AG08396 (cell line): ENCODE measurements at places on chromosomes 2 and 18.

DNA sequence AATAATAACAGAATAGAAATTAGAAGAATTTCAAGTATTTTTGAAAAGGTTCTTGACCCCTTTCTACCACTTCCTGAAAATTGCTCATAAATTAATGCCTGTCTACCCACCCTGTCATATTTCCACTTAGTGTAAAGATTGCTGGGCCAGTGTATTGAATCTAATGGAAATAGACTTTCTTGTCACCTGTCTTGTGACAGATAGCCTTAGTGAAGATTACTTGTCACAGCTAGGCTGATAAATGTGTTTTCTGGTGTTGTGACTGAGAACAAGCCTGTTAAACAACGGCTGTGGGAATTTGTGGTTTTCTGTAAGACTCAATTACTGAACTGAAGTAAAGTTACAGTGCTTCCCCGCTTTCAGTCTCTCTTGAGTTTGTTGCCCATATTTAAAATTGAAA is 37.0 kb downstream of the PIK3C3 start:
- DNase-seq = no peak

DNA sequence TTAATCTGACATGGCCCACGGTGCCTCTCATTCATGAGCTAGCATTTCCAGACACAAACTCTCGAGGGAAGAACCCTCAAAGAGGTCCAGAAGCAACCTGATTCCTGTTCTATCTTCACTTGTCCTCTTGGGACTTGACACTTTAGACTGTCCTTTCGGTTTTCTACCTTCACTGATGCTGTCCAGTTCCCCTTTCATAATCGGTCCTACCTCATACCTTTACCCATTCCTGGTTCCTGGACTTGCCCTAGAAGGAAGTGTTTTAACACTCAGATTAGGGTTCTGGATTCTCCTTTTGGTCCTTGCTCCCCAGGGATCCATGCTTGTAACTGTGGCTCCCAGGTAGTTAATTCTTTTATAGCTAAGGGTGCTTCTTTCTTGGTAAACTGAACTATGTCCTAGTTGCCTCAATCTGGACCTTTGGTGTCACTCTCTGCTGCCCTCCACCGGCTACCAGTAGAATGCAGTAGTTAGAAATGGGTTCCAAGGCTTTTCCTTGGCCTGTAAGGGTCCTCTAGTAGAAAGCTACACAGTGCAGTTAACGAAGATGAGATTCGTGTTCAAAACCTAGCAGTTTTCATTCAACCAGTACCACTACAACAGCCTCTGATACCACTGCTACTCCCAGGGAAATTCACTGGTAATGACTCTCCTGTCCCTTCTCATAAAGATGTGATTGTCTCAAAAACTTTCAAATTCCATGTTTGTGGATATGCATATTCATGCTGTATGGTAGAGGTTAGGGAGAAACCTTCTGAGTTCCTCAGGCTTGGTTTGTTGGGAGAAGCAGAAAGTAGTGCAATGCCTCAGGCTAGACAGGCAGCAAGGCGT is 178.1 kb upstream of the CYP26B1 start:
- DNase-seq = peak; percentile 13

- no peak for DNase-seq
Observed at GRCh38 chr2:67564076-67564475, 166.9 kb downstream of the ETAA1 start.

DNA sequence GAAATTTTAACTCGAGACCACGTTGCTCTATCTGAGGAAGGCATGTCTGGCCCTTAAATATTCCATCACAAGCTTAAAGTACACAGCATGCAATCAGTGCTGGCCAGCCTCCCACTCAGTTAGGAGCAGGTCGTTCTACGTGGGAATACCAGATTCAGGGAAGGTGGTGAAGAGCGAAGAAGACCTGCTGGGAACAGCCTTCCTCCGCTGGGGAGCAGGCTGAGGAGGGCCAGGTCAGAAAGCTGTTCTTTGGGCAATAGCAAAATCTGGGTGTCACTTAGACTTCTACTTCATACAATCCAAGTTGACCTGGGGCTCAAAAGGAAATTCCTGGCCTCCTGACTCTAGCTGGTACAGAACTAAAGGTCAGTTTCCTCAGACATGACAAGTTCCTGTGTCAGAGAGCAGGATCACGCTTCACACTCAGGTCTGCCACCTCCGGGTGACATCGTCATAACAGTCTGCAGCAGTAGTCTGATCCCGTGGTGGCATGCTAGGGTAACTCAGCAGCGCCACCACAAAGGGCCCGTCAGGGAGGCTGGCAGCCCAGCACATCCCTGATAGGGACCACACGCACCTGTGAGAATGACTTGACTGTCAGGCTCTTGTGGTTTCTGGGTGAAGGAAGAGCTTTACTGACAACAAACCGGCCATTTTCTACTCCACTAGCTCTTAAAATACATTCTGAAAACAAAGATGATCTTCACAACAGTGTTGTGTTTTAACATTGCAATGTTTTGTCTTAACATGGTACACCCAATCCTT is 35.2 kb upstream of the NAPG start:
- no peak for DNase-seq

DNA sequence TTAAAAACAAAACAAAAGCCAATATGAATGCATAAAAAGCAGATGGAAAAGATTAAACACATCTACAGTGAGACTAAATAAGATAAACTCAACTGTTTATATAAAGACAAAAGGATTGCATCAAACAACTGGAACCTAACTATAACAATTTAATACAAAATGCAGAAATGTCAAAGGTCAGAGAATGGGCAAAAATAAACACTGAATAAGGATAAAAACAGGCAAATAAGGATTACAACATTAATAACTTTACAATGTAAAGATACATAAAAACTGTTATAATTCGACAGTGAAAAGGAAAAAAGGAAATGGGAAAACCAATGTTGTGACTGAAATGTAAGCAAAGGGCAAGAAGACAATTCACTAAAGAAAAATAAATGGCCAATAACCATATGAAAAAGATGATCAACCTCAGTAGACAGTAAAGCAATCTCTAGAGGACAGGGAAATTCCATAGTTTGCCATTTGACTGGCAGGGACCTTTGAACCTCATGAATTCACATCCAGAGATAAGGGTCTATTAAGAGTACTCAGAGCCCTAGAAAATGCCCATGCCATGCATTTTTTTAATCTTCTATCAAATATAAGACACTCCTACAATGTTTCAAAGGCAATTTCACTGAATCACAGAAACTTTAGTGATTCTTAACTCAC is 83.7 kb downstream of the TMEM131 start:
- no peak for DNase-seq

DNA sequence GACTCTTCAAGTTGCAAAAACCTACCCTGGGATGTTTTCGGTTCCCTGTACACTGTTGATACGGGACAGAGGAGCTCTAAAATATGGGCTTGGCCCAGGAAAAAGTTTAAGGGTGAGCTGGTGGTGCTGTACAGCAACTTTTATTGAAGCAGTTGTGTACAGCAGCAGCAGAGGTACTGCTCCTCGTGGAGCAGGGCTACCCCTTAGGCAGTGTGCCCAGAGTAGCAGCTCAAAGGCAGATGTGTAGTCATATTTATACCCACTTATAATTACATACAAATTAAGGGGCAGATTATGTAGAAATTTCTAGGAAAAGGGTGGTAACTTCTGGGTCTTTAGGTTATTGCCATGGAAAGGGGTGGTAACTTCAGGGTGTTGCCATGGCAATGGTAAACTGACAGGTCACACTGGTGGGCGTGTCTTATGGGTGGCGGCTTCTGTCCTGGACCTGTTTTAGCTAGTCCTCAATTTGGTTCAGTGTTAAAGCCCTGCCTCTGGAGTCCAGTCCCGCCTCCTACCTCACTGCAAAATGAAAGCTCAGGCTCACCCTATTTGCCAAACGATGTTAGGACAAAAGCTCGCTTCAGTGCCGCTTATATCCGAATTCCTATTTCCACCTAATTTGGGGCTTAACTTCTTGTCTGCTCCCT is 203.2 kb downstream of the ETAA1 start:
- DNase-seq = no peak

DNA sequence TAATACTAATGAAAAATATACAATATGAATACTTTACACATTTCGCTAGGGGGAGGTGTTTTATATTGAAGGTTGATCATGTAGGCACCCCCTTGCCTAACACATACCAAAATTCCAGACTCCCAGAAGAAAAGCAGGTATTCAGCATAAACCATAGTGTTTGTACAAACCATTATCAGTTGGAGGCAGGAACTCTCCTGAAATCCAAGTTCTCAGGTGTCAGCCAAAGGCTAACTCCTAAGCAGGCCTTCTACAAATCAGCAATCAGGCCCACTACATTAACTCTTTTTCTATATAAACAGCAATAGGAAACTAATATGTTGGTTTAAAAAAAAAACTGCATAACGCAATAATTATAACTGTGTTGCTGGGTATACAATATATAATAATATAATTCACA is 44.5 kb downstream of the MAP3K2 start:
- DNase-seq = no peak

DNA sequence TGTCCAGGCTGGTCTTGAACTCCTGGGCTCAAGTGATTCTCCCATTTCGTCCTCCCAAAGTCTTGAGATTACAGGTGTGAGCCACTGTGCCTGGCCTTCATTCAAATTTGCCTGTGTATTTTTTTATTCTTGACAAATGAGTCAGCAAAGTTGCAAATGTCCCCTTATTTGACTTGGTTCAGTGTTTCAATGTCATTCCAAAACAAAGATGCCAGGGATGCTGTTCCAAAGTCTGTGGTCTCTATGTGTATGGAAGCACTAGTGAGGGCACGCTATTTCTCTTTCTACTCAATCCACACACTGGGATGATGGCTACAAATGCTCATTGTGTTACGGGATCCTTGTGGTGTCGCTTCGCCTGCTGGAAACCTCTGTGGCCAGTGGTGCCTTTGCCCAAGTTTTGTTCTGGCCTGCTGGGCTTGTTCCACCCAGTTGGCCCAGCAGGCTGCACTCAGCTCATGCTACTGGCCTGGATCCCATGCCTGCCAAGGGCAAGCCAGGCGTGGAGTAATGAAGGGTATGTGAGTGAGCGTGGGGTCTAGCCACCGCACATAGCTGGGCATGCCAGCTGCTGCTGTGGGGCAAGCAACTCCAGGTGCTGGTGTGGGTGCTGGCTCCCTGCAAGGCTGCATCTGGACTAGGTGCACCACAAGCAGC is 35.6 kb downstream of the FBXO48 start:
- DNase-seq = no peak

- DNase-seq = peak; percentile 7
Observed at GRCh38 chr2:137208431-137208891, 443.1 kb downstream of the THSD7B start.

- DNase-seq = peak; percentile 39
Observed at GRCh38 chr2:177604271-177605065, 211.9 kb downstream of the AGPS start.

GRCh38 chr2:57962861-57963260 is 83.7 kb upstream of the VRK2 start:
- no peak for DNase-seq

- DNase-seq = peak; percentile 21
Observed at GRCh38 chr18:55018602-55019001, 59.3 kb upstream of the CCDC68 start.

DNA sequence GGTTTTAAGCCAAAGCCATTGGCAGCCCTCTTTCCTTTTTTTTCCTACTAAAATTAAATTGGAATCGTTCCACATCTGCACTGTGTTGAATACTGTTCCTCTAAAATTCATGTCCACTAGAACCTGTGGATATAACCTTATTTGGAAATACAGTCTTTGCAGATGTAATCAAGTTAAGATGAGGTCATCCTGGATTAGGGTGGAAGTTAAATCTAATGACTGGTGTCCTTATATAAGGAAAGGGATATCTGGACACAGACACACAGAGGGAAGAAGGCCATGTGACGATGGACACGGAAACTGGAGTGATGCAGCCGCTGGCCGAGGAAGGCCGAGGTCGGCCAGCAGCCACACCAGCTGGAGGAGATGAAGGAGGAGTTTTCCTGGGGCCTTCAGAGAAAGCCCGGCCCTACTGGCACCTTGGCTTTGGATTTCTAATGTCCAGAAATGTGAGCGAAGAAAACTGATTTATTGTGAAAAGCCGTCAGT is 49.4 kb downstream of the LONRF2 start:
- DNase-seq = no peak

- DNase-seq = no peak
Observed at GRCh38 chr2:88613921-88614320, 13.3 kb downstream of the EIF2AK3 start.

DNA sequence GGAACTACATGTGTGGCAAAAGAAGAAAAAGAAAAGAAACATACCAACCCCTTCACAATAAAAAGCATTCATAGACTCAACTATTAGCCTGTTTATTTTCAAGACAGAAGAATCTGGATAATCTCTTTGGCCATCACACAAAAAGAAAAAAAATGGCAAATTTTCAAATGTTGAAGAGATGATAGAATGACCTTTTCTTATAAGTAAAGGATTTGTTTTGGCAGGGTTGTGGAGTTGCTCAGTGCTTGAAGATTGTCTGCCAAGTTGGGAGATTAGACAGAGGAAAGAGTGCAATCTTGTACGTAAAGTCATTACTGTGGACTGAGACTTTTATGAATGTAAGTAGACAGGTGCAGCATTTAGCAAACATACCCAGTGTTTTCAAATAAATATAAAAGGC is 18.5 kb upstream of the FAM171B start:
- DNase-seq = no peak

- no peak for DNase-seq
Observed at GRCh38 chr2:88036606-88037005, 19.0 kb downstream of the KRCC1 start.

GRCh38 chr2:202847693-202848524 is 23.7 kb downstream of the ICA1L start:
- DNase-seq = no peak

GRCh38 chr2:40348038-40348437 is 103.9 kb downstream of the SLC8A1 start:
- DNase-seq = no peak

GRCh38 chr2:18560031-18560796 is at the start of gene RDH14:
RDH14 (minus strand) TSS chr2:18560653; CDS start chr2:18560572, 81 bp downstream.
- DNase-seq = peak; percentile 93

DNA sequence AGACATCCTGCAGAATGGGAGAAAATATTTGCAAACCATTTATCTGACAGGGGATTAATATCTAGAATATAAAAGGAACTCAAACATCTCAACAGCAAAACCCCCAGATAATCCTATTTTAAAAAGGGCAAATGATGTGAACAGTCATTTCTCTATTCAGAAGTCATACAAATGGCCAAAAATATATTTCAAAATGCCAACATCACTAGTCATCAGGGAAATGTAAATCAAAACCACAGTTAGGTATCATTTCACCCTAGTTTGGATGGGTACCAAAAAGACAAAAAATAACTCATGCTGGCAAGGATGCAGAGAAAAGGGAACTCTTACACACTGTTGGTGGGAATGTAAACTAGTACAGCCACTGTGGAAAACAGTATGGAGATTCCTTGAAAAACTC is 70.0 kb downstream of the TBR1 start:
- no peak for DNase-seq

- no peak for DNase-seq
Observed at GRCh38 chr2:157181234-157181633, 76.3 kb upstream of the GALNT5 start.

- DNase-seq = no peak
Observed at GRCh38 chr2:48433682-48434081, 96.3 kb upstream of the STON1 start.
